ENCODE measurements at places on chromosomes 3 and 15. TPM values are rescaled to one million over a fixed set of nuclear protein-coding genes. Genes with fewer than 3 reads are reported as not detected.
A peak's percentile ranks its signal among the peaks of the same experiment; 100 is the strongest.

Gene TTC21A
- 2.8 TPM for total RNA-seq

Gene IGDCC3
- not detected for total RNA-seq

Gene PPP1R14D
- total RNA-seq = not detected

Gene GCSAM
- total RNA-seq = 0.14 TPM

Gene SLC12A1
- total RNA-seq = not detected

Gene HYKK
- total RNA-seq = 11.6 TPM

Gene MINAR1
- 1.5 TPM for total RNA-seq

Gene SUCNR1
- total RNA-seq = 0.59 TPM

Gene BOC
- total RNA-seq = 103 TPM

DNA sequence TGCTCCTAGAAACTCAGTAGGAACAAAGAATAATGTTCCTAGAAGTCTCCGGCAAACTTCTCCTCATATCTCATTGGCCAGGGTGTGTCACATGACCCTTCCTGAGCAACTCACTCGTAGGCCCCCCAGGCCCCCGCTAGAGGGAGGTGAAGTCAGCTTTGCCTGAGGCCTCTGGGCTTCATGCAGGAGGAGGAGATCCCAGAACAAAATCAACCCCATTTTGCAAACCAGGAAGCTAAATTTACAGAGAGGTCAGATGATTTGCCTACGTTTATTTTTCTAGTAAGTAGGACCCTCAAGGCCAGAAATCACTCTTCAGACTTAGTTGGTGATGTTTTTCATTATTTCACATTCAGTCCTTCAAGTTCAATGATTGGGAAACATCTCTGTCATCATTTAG, 99.1 kb downstream of the SSR3 start:
- no peak for DNase-seq
- H3K4me1 ChIP-seq = no peaks in the 10 kb centered on the region
- no peaks in the 10 kb centered on the region for H3K27me3 ChIP-seq

- no peak overlapping the region for H3K4me3 ChIP-seq
- H3K36me3 ChIP-seq = no peaks in the 10 kb centered on the region
- DNase-seq = no peak
- no peak overlapping the region for H3K27ac ChIP-seq
These were observed 134.8 kb downstream of the NSMCE3 start for GRCh38 chr15:29134641-29135308.

DNA sequence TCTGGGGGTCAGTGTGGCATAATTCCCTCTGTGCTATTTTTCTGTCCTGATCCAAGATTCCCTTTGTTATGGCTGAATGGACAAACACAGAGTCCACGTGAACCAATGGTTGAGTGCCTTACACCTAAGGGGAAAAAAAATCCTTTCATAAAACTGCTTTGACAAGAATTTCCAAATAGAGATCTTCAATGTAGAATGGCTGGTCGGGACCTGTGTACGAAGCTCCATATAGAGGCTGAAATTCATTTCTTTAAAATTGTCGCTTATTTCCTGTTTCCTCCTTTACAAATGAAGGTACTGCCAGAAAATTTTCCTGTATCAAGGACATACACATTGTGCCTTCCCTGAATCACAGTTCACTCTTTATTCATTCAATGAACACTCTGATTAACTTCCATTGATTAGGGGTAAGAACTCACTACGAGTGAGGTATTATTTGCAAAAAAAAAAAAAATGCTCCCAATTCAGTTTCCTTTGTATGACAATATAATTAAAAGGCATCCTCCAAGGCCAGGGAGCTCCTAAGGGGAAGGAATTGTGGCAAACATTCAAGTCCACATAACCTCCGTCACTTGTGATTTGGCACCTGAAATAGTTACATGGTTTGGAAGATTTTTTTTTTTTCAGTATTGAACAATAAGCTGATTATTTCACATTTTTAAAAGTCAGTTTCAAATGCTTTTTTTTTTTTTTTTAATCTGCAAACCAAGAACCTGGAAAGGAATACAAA, 293.8 kb downstream of the MEX3B start:
- no peak overlapping the region for H3K4me3 ChIP-seq
- no peaks in the 10 kb centered on the region for H3K36me3 ChIP-seq
- DNase-seq = no peak
- H3K27ac ChIP-seq = no peak overlapping the region
- no peaks in the 10 kb centered on the region for H3K27me3 ChIP-seq

DNA sequence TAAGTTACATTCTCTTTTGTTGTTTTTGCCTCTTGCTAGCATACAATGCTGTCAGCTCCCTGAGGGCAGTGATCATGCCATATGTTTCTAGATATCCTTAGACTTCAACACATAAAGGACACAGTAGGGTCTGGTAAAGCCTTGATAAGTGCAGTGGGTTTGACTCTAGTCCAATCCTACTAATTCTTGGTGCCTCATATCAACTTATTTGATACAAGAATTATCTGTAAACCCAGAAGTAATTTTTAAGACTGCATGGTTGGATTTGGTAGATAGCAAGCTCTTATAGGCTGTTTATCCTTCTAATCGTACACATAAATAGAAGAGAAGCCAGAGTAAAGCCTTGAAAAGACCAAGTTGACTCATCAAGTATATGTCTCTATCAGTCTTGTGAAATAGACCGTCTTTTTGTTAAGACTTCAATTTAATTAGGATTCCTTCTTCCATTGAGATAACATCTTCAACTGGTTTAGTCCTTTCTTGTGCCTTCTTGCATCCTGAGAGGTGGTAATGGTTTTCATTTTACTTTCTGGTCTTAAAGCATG, 265.6 kb upstream of the CDIN1 start:
- H3K27me3 ChIP-seq = no peaks in the 10 kb centered on the region
- H3K36me3 ChIP-seq = no peaks in the 10 kb centered on the region
- H3K4me1 ChIP-seq = peaks cover 4% of the 10 kb centered on the region
- H3K27ac ChIP-seq = no peak overlapping the region
- DNase-seq = no peak

DNA sequence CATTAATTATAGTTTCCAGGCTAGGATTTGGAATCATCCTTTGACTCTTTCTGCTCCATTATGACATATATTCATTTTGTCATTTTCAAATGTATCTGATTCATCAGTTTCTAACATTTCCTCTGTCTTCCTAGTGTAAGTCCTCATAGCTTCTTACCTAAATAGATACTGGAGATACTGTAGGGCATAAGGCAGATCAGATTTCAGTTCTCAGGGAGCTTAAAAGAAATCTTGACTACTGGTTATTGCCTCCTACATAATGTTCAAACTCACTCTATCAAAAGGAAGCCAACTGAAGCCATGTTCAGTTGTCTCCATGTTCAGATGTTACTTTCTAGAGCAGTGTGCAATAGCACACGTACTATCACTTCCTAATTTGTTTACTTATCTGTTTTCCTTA, 29.6 kb upstream of the CTDSPL2 start:
- H3K4me3 ChIP-seq = no peak overlapping the region
- DNase-seq = no peak
- H3K27me3 ChIP-seq = no peaks in the 10 kb centered on the region
- no peaks in the 10 kb centered on the region for H3K36me3 ChIP-seq
- H3K4me1 ChIP-seq = no peaks in the 10 kb centered on the region
- no peak overlapping the region for H3K27ac ChIP-seq

DNA sequence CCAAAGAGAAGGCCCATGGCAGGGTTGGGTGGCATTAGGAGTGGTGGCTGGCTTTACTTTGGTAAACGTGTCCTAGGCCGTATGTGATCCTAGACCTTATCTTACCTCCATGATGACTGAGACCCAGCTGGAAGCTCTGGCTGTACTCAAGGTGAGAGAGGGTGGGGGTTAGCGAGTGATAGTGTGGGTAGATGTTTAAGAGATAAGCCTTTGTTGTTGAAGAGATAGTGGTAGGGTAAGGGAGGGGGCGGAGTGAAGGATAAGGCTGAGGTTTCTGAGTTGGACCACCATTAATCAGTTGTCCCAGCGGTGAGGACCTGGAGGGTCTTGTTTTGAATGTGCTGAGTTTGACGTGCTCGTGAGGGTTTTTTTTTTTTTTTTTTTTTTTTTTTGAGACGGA, 61.5 kb upstream of the ULK4 start:
- peak overlapping the region; percentile 94 for H3K27ac ChIP-seq
- no peak for DNase-seq
- H3K27me3 ChIP-seq = no peaks in the 10 kb centered on the region

DNA sequence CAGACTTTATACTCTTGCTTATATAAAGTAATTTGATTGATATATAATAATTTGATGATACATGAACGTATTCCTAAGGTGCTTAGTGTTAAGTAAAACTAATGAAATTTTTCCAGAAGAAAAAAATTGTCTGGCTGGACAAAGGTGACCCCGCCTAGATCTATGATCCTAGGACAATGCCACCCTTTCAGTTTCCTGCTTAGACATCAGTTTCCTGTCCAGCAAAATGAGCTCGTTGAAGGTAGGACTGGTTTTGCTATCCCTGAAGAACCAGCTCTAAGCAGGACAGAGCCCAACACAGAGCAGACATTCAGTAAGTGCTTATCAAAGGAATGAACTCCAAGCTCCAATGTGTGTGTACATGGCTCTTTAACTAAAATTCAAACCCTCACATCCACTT, 80.8 kb upstream of the SNTN start:
- no peak for DNase-seq
- H3K4me1 ChIP-seq = no peaks in the 10 kb centered on the region
- no peaks in the 10 kb centered on the region for H3K27me3 ChIP-seq
- no peak overlapping the region for H3K4me3 ChIP-seq
- no peaks in the 10 kb centered on the region for H3K36me3 ChIP-seq

DNA sequence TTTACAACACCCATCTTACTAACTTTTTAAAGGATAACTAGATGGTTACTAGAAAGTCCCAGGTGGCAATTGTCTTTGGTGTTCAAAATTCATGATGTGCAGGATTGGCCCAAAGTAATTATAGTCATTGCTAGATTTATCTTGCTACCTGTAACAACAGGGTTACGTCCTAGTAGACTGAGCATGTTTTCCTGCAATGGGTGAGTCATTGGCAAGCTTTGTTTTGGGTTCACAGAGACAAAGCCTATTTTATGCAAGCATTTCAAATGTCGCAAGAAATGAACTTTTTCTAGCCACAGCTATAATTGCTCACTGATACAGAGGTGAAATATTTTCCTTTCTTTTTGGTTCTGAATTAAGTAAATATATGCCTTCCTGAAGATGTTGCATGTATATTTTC, 267.6 kb downstream of the AGBL1 start:
- no peaks in the 10 kb centered on the region for H3K36me3 ChIP-seq
- H3K27ac ChIP-seq = no peak overlapping the region
- no peaks in the 10 kb centered on the region for H3K4me1 ChIP-seq
- H3K4me3 ChIP-seq = no peak overlapping the region

GRCh38 chr3:124178531-124178930, 186.6 kb upstream of the ROPN1 start:
- no peaks in the 10 kb centered on the region for H3K36me3 ChIP-seq
- no peak overlapping the region for H3K4me3 ChIP-seq
- DNase-seq = no peak
- no peaks in the 10 kb centered on the region for H3K27me3 ChIP-seq

- DNase-seq = no peak
- H3K4me3 ChIP-seq = no peak overlapping the region
- no peaks in the 10 kb centered on the region for H3K4me1 ChIP-seq
- H3K27ac ChIP-seq = no peak overlapping the region
These were observed 672.0 kb downstream of the PLOD2 start for GRCh38 chr3:145489011-145489410.

Measured in uterus (tissue), 4 donors.